Heart left ventricle (tissue), 16 donors: ENCODE measurements at places on chromosomes 4 and X. TPM values are rescaled to one million over a fixed set of nuclear protein-coding genes. Genes with fewer than 3 reads are reported as not detected.

RRH gene
- polyA plus RNA-seq: 0.06 TPM

PRRG3 gene
- 0.67 TPM for polyA plus RNA-seq

STAP1 gene
- not detected for polyA plus RNA-seq

COL4A6 gene
- 7.2 TPM for polyA plus RNA-seq
